EH (cell line): ENCODE measurements at places on chromosomes 5 and 9.

- no peak for DNase-seq
Observed at GRCh38 chr5:126488443-126489065, 65.3 kb downstream of the GRAMD2B start.

- peak; percentile 86 for DNase-seq
Observed at GRCh38 chr5:149420545-149421371, 41.7 kb upstream of the IL17B start.

DNA sequence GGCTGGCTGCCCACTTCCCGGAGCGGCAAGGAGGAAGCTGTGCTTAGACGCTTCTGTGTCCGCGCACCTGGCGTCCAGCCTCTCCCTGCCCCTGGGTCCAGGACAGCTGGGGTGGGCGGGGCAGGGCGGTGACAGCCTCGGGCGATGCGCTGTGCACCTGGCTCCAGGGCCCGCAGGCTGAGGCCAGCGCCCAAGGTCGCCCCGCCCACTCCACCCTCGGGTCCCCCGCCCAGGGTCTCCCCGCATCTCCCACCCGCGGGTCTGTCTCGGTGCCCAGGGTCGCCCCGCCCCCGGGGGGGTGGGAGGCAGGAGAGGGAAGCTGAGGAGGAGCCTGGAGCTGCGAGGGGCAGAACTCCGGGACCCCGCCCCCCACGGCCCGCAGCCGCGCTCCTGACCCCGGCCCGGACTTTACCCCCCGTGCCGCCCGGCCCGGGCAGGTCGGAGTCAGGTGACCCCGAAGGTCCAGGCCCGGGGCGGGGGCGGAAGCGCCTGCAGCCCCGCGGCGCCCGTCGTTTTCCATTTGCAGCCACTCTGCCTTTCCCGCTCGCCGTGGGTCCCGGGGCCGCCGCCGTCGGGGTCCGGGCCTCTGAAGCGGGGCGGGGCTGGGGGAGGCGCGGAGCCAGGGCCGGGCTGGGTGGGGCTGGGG lies at the start of gene ENTPD8:
TSS of gene ENTPD8 (minus strand) at position 69 of the 646 bp plus-strand sequence. CDS start 3,072 bp downstream, outside the sequence.
- DNase-seq: no peak

- no peak for DNase-seq
Observed at GRCh38 chr5:177510567-177511053, 984 bp upstream of the DOK3 start.

- DNase-seq: peak; percentile 33
Observed at GRCh38 chr5:68818057-68818695, 275.6 kb upstream of the SLC30A5 start.

DNA sequence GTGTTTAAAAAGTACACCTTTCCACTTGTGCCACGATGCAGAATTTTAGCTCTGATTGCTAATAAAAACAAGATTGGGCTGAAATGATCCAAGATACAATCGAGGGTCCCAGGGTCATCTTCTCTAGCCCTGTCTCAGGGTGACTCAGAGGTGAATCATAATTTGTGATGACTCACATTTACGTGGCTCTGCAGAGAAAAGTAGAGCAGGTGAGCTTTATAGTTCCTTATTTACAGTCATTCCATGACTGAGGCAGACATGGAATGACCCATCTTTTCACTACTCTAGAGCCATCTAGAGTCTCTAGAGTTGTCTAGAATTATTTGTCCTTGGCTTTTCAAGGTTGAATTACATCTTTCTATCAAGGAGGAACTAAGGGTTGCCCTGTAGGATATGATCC lies 155.2 kb downstream of the GAS1 start:
- DNase-seq: peak; percentile 8

DNA sequence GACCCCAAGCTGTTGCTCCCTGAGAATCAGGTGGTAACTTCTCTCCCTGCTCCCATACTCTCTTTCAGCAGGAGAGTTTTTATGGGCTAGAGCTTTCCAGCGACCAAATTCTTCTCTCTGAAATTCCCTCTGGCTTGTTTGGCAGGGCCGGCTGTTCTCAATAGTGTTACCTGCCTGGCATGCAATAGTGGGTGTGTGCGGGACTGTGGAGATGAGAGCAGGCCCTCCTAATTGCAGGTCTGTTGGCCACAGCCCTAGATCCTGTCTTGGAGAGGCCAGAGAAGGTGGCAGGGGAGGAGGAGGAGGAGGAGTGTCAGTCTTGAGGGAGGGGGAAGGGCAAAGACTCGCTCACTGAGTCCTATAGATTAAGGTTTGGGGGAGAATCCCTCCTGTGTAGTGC lies 29.5 kb downstream of the AQP7 start:
- DNase-seq: no peak

GRCh38 chr5:89343666-89344065 lies 460.7 kb upstream of the MEF2C start:
- no peak for DNase-seq

DNA sequence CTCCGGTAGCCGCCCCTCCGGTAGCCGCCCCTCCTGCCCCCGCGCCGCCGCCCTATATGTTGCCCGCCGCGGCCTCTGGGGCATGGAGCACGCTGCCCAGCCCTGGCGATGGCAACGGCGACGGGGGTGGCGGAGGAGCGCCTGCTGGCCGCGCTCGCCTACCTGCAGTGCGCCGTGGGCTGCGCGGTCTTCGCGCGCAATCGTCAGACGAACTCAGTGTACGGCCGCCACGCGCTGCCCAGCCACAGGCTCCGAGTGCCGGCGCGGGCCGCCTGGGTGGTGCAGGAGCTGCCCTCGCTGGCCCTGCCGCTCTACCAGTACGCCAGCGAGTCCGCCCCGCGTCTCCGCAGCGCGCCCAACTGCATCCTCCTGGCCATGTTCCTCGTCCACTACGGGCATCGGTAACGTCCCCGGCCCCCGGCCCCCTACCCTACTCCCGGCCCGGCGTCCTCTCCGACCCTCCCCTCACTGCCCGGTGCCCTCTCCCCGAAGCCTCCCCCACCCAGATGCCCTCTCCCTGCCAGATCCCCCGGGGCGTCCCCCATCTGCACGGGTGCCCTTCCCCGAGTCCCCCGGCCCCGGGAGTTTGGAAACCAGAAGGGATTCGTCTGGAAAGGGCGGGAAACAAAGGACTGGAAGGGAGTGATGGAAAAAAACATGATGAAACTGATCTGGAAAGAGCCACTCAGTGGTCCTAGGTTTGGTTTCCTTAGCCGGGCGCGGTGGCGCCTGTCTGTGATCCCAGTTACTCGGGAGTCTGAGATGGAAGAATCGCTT lies 417 bp downstream of the SRD5A1 start:
- peak; percentile 59 for DNase-seq

DNA sequence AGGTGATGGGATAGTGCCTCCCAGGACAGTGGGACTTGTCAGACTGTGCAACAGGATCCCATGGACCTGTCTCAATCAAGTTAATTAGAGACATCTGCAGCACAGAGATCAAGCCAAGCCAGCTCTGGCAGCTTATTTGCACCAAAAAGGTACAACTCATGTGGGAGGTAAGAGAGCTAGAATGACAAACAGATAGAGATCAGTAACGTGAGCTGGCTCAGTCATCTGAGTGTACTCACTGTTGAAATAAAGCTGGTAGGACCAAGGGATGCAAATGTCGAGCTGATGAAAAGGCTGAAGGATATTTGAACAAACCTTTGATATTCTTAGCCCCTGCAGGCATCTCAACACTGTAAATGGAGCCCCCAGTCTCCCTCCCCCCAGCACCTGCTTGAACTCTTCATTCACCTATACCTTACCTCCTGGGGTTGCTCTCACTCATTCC lies 198.1 kb downstream of the EFNA5 start:
- DNase-seq: no peak

DNA sequence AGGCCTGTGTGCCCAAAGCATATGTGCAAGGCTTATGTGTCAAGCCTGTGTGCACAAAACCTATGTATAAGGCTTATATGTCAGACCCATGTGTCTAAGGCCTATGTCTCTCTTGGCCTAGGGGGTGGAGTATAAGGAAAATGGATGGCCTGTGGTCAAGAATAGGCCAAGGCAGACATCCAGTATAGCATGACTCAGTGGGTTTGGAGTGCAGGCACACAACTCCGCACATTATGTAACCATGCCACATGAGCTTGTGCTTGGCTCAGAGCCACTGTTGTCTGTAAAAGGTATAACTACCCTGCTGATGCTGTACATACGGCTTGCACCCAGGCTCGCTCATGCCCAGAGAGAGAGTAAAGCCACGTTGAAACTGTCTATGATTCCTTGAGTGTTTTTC lies 626.4 kb upstream of the NUDT12 start:
- peak; percentile 82 for DNase-seq

GRCh38 chr5:10789021-10789420 lies 28.0 kb upstream of the DAP start:
- DNase-seq: peak; percentile 95

DNA sequence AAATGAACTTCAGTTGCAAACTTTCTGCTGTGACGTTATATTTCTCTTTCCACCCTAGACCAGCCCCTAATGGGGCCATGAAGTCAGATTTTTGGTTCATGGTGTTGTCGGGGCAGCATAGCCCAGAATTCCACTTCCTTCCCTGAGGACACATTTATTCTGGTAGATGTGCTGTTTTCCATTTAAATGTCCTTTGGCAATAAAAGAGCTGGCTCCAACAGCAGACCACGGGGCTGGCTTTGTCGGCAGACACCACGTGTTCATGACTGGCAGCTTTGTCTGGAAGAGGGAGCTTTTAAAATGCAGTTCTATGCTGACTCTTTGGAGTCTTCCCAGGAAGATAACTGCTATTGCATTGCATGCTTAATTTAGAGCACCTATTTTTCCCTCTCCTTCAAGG lies 17.6 kb upstream of the LCP2 start:
- peak; percentile 4 for DNase-seq

DNA sequence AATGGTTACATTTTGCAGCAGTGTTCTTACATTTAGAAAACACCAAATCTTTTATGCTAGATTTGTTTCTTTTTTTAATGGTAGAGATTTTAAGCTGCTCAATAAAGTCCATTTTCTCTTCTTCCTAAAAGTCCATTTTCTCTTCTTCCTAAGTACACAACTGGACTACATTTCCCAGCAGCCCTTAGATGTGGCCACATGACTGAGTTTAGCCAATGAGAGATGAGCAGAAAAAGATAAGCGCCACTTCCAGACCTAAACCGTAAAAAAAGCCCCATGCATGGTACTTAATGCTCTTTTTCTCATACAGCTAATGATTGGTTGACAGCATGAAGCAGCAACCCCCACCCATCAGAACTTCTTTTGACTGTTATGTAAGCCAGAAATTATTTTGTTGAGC lies 206.7 kb downstream of the FAM114A2 start:
- peak; percentile 68 for DNase-seq

DNA sequence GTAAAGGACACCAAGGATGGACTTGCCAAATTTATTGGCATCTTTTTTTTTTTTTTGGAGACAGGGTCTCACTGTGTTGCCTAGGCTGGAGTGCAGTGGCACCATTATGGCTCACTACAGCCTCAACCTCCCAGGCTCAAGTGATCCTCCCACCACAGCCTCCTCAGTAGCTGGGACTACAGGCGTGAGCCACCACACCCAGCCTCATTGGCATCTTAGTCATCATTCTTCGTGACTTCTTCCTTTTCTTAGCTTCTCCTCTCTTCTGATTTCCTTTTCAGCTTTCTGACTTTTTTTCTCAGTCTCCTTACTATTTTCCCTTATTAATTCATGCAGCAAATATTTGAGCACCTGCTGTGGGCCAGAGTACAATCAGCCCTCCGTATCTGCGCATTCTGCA lies 6.1 kb downstream of the MAML1 start:
- no peak for DNase-seq

DNA sequence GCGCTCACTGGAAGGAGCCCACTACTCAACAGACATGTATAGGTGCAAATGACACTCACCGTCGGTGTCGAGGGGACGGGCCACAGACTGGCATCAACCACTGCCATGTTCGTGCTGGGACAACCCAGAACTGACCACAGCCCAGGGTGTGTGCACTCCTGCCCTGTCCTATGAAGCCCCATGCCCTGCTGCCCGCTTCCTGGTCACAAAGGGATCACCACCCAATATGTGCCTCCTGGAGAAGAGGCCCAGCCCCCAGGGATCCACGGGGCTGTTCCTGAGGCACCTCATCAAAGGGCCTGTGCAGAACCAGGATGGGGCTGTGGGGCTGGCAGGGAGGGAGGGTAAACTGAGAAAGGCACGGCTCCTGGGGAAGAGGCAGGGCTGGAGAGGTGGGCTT lies 43.1 kb downstream of the PRRT1B start:
- no peak for DNase-seq

DNA sequence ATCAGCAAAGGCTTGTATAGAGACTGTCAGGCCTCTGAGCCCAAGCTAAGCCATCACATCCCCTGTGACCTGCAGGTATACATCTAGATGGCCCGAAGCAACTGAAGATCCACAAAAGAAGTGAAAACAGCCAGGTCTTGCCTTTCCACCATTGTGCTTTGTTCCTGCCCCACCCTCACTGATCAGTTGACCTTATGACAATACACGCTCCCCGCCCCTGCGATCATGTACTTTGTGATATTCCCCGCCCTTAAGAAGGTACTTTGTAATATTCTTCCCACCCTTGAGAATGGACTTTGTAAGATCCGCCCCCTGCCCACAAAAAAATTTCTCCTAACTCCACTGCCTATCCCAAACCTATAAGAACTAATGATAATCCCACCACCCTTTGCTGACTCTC lies 18.6 kb upstream of the NPM1 start:
- no peak for DNase-seq

GRCh38 chr5:36640949-36641348 lies 34.5 kb downstream of the SLC1A3 start:
- no peak for DNase-seq

GRCh38 chr9:109418827-109419226 lies 79.3 kb downstream of the PTPN3 start:
- DNase-seq: no peak

DNA sequence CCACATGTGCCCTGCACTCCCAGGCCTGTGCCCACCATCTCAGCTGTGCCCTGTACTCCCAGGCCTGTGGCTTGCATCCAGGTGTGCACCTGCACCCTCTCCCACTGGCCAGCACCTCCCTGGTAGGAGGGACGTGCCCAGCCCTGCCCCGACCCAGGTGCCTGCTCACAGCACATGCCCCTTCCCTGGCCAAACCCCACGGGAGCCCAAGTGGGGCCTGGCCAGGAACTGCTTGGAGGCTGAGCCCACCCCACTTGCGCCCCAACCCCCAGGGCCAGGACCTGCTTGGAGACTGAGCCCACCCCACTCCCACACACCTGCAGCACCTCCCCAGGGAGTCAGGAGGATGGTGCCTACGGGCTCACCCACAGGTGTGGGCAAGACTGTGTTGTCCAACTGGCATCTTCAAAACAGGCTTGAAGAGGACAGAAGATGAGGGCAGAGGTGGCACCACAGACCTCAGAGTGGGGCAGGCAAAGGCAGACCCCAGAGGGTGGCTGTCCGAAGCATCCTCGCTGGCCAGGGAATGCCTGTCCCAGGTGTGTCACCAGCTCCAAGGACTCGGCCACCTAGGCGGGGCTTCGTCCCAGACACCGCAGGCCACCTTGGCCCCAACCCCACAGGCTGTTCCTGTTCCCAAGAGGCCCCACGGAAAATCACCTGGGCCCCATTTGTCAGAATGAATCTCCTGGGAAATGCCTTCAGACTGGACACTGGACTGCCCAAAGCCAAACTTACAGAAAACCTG lies 10.8 kb downstream of the ZDHHC11B start:
- no peak for DNase-seq

- DNase-seq: peak; percentile 77
Observed at GRCh38 chr5:144567421-144567780, 396.7 kb downstream of the KCTD16 start.

DNA sequence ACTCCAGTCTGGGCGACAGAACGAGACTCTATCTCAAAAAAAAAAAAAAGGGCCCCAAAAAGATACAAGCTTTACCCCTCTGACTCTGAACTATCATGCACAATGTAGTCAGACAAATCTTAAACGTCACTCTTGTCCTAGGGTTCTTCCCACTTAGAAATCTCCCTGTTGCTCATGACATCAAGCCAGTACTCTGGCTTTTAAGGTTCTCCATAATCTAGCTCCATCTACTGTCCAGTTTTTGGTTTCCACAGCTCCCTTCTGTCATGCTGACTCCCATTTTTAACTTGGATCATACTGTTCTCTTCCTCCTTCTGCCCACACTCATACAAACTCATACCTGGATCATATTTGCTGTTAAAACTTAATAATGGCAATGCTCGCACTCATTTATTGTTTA lies 156.7 kb upstream of the TLX3 start:
- DNase-seq: peak; percentile 44
